ENCODE measurements at places on chromosomes 5 and 9.

- DNase-seq = no peak
Observed at GRCh38 chr9:120369608-120370220, 210.3 kb downstream of the CDK5RAP2 start.

DNA sequence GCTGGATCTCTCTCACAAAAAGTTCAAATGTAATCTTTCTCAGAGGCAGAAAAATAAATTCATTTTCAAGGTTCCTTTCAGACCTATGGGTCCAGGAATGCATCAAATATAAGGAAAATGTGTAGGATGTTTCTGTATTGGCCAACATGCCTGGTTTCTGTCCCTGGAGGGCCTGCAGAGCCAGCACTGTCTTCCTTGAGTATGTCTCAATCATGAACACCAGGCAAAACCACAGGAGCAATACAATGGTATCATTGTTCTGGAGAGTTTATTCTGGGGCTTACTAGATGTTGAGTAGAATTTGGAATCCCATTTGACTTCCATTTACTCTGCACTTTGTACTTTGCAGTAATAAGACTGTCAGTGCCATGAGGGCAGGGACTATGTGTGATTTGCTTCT lies 23.5 kb downstream of the INSYN2B start:
- DNase-seq = no peak

DNA sequence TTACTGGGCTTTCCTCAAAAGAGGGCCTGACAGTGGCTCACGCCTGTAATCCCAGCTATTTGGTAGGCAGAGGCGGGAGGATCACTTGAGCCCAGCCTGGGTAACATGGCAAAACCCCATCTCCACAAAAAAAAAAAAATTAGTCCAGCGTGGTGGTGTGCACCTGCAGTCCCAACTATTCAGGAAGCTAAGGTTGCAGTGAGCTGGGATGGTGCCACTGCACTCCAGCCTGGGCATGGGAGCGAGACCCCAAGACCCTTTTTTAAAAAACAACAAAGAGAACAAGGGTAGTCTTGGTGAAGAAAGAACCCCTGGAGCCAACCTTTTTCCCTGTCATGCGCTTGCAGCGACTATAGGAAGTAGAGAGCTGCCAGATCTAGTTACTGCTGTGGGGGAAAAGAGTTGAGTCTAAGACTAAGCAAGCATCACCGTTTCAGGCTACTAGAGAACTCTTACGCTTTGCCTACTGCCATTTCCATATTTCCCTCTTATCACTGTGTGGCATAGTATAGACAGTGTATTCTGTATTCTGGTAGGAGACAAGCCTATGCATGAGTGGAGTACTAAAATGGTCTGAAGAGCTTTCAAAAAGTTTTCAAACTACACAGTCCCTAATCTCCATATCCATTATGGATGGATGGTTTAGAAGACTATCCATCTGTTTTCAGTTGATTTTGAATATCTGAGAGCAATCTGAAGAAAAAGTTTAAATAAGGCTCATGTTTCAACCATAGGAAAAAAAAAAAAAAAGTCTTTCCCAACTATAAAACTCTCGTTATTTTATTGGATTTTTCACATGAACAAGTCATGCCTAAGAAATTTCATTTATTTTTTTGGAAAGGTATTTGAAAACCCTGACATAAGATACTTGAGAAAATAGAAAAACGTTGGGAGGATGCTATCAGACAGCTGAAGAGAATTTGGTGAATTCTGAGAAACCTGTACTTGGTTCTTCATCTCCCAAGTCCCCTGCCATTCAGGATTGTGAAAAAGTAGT lies 2.6 kb downstream of the C9orf40 start:
- DNase-seq = no peak

GRCh38 chr9:78972303-78972999 lies 599.3 kb upstream of the TLE4 start:
- no peak for DNase-seq

GRCh38 chr9:106500171-106500570 lies 362.8 kb upstream of the ZNF462 start:
- DNase-seq = no peak
